Aorta (tissue), 5 donors: ENCODE measurements at places on chromosomes 1 and 21.

DNA sequence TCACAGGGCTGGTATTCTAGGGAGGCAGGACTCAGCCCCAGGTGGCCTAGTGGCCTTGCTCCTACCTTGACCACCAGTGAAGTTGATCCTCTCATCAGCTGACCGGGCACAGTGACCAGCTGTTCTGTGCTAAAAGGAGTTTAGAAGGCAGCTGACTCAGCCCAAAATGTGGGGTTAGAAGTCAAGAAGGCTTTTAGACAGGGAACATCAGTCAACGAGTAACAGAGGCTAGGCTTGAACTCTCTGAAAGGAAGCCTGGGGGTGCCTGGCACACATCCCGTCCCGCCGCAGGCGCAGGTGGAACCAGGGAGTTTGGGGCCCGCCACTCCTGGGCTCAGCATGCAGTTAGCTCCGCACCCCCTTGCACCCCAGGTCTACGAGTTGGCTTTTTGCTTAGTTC, 114.9 kb upstream of the SLC45A1 start:
- peak; percentile 69 for DNase-seq

GRCh38 chr1:39132505-39133339, 71.8 kb upstream of the MACF1 start:
- peak; percentile 86 for DNase-seq

- DNase-seq = no peak
Observed at GRCh38 chr21:18529254-18529653, 125.7 kb upstream of the TMPRSS15 start.

DNA sequence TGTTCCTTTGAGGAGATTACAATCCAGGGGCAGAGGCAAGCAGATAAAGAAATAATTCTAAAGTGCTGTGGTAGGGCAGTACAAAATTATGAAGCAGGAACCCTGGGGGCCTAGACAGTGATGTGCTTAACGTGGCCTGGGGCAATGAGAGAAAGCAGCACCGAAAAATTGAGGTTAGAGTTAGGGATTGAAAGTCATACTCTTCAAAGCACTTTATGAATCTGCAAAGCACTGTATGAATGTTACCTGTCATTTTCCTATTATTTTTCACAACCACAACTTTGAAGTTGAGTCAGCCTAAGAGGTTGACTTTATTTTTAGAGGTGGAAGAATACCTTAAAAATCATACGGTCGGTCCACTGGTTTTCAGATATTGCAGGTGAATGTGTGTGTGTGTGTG, 183.4 kb upstream of the NFIA start:
- DNase-seq = no peak

GRCh38 chr1:201020040-201020591, 3.4 kb downstream of the KIF21B start:
- no peak for DNase-seq

DNA sequence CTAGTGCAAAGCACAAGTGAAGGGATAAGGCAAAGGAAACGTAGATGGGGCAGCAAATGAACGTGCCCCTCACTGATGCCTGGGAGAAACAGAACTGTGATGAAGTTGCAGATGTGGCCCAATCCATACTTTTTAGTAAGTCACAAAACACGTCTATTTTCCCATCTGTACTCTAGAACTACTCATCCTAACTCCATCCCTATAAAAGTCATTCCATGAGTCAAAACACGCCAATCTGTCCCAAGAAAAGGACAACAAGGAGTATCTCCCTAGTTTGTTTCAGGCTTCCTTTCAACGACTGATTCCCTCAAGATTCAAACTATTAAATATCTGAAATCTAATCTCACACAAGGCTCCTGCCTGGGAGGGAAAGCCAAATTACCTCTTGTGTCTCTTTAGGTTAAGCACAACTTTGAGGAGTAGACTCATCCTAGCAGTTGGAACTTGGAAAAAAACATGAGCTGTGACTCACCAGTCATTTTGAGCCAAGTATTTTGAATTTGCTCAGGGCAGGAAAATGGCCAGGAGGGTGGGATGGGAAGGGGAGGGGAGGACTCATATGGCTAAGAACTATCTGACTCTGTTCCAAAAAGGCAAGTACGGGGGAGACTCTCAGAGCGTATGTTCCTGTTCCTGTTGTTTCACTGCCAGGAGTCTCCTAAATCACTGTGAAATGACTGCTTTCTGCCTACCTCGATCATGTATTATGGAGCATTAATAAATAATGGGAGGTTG, 214.5 kb upstream of the CAMK1G start:
- DNase-seq = no peak

DNA sequence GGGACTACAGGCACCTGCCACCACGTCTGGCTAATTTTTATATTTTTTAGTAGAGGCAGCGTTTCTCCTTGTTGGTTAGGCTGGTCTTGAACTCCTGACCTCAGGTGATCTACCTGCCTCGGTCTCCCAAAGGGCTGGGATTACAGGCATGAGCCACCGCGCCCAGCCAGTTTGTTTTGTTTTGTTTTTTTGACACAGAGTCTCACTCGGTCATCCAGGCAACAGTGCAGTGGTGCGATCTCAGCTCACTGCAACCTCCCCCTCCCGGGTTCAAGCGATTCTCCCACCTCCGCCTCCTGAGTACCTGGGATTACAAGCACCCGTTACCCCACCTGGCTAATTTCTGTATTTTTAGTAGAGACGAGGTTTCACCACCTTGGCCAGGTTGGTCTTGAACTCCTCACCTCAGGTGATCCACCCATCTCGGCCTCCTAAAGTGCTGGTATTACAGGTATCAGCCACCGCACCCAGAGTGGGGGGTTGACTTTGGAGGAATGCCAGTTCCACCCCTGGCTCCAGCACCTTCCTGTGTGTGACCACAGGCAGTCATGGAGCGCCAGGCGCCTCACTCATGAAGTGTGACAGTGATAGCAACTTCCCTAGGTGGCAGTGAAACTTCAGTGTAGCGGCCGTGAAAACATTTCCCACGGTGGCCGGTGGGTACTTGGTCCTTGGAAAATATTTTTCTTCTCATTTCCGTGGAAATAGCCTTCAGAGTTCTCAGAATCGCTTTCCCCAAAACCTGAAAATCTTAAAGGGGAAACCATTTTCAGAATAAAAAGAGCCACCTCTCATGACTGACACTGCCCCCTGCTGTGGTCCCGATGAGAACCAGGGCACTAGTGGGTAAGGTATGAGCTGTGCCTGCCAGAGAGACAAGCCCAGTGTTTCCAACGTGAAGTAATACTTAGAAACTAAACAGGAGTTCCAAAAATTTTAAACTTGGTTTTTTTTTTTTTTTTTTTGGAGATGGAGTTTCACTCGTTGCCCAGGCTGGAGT, 48.6 kb downstream of the WDR4 start:
- no peak for DNase-seq

GRCh38 chr1:98516306-98516705, 145.2 kb upstream of the SNX7 start:
- no peak for DNase-seq

- no peak for DNase-seq
Observed at GRCh38 chr21:46585191-46585953, 19.5 kb downstream of the S100B start.

GRCh38 chr1:83694449-83694848, 304.5 kb downstream of the TTLL7 start:
- no peak for DNase-seq

DNA sequence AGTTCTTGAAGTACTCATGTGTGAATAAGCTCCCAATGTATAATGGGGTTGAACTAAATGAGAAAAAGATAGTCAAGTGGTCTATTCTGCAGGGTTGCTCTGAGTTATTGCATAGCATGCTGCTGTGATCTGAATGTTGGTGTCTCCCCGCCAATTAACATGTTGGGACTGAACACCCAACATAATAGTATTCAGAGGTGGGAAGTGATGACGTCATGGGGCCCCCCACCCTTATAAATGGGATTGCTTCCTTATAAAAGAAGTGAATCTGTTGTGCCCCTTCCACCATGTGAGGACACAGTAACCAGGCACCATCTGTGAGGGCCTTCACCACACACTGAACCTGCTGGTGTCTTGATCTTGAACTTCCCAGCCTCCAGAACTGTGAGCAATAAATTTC, 50.2 kb downstream of the MAB21L3 start:
- DNase-seq = no peak

- no peak for DNase-seq
Observed at GRCh38 chr1:210822932-210823331, 311.0 kb downstream of the KCNH1 start.

- no peak for DNase-seq
Observed at GRCh38 chr1:116292929-116293725, 79.9 kb upstream of the ATP1A1 start.
